Kidney (tissue), 22 donors: ENCODE measurements at places on chromosomes 3 and 15.
A peak's percentile ranks its signal among the peaks of the same experiment; 100 is the strongest.

- DNase-seq, result peak; percentile 43
Measured at GRCh38 chr3:71228156-71228866, 355.2 kb downstream of the FOXP1 start.

DNA sequence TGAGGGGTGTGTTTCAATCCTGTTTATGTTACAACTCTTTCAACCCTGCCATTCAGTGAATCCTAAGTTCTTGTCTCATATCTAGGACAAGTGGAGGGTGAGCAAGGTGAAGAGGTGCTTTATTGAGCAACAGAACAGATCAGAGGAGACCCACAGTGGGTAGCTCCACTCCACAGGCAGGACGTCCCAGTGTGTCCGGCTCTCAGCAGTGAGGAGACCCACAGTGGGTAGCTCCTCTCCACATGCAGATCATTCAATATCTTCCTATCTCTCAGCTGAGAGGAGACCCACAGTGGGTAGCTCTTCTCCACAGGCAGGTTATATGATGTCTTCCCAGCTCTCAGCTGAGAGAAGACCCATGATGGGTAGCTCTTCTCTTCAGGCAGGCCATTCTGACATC is 556.7 kb downstream of the SI start:
- no peak for DNase-seq

- DNase-seq, result no peak
Measured at GRCh38 chr15:58164926-58165325, 26.7 kb downstream of the AQP9 start.

DNA sequence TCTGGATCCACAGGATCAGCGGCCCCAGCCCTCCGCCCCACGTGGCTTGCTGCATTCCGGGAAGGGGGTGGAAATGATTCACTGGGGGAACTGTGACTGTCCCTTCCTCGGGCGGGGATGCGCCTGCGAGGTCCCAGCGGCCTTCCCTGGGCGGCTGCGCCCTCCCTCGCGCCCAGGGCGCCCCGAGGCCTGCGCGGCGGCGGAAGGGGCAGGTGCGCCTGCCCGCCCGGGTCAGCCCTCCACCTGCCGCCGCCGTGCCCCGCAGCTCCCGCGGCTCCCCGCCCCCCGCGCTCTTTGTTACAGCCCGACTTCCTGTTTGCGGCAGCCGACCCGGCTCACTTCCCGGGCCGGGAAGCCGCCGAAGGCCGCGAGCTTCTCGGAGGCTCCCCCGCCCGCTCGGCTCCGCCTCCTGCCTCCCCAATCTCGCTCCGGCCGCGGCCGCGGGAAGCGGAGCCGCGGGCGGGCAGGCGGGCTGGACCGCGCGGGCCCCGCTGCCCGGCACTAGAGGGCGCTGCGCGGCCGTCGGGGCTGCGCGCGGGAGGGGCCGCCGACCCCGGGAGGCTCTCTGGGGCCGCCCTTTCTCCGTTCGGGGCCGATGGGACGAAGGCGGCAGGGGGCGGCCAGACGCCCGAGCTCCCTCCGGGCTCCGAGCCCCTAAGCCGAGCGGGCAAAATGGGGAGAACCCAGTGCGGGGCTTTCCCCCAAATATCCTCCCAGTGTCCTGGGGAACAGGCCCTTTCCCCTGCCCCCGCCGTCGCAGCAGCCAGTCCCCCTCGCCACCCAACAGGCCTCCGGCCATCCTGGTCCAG is 11.5 kb upstream of the CHAC1 start:
- DNase-seq, result peak; percentile 93

- DNase-seq, result no peak
Measured at GRCh38 chr3:153061938-153062528, 100.0 kb upstream of the RAP2B start.

DNA sequence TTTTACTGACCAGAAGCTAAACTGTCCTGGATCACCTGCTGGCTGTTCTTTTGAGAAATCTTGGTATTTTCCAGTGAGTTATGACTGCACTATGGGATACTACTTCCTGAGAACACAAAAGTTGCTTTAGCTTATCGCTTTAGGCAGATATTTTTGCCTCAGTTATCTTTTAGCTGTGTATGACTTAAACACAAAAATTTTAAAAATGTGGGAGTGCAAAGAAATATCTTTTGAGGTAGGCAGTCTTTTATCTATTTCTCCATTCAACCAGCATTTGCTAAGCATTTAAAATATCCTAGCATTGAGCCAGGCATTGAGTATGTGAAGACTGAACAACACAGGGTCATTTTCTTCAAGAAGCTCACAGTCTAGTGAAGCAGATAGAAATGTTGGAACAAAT is 981.9 kb downstream of the FHIT start:
- DNase-seq, result no peak

GRCh38 chr3:158101335-158102241 is 4.6 kb downstream of the SHOX2 start:
- no peak for DNase-seq

DNA sequence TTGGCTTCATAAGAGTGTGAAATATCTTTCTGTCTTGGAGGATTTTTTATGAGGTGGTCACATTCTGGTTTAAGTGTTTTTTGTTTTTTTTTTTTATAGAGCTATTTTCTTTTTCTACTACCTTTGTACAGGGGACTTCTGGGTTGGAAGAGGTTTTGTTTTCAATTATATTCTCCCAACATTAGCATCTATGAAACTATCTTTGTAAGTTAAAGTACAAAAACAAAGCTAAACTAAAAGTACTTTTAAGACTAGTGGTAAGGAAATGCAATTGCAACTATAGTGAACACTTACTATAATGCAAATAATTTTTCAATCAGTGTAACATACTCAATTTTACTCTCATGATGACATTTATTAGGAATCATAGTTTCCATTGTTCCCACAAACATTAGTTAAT is 688.2 kb downstream of the SI start:
- no peak for DNase-seq

GRCh38 chr3:107661447-107662123 is 138.8 kb downstream of the BBX start:
- DNase-seq, result no peak

DNA sequence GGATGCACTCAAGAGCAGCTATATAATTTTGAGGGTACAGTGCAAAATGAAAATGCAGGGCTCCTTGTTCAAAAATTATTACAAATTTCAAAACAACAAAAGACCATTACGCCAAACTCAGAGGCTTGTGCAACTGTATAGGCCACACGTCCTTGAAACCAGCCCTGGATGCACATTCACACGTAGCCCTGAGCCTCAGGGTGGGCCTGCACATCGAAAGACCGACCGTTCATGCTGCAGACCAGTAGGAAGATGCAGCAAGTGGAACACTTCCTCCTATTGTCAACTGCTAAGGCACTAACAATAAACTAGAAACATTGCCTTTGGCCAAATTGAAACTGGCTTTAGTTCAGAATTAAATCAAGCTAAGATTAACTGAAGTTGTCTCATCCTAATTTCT is 174.7 kb downstream of the SHOX2 start:
- DNase-seq, result no peak

DNA sequence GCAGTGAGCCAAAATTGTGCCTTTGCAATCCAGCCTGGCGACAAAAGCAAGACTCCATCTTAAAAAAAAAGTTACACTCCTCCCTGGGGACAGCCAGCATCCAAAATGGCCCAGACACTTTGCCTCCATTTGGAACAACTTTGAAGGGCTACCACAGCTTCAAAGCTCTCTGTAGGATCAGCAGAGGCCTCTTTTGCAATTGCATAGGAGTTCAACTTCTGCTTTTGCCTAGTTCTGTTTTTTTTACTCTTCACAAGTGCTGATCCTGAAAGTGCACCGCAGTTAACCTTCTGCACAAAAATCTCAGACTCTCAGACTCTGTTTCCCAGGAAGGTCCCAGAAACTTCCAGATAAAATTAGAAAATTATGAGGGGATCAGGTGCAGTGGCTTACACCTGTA is 25.2 kb upstream of the SLC4A7 start:
- no peak for DNase-seq

- no peak for DNase-seq
Measured at GRCh38 chr3:24640330-24640877, 145.8 kb upstream of the THRB start.

DNA sequence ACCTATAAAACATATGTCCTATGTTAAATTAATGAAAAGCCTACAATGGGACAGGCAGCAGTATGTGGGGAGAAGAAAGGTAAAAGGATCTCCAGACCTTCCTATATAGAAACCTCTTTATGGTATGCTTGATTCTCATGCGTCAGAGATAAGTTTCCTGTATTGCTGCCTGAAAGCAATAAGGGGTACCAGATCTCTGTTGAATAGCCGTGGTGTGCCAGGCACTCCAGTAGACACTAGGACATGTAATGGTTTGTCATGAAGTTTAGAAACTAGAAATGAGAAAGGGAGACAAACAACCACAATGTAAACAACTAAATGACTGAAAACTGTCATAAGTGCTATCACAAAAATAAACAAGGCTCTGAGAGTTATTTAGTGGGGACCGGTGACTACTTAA is 168.1 kb downstream of the EFHB start:
- DNase-seq, result no peak

GRCh38 chr15:95653361-95653805 is 677.1 kb upstream of the NR2F2 start:
- DNase-seq, result no peak

DNA sequence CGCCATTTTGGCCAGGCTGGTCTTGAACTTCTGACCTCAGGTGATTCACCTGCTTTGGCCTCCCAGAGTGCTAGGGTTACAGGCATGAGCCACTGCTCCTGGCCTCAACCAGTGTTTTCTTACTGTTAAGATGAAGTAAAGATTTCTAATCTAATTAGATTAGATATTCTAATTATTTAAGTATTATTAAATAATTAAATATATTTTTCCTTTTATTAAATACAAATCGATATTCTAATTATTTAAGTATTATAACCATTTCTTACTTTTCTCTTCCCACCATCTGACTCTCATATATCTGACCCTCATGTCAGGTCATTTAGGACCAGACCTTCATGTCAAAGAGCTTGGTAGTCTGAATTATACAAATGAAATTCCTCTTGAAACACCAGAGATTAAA is 1291.9 kb upstream of the EPHA6 start:
- no peak for DNase-seq

DNA sequence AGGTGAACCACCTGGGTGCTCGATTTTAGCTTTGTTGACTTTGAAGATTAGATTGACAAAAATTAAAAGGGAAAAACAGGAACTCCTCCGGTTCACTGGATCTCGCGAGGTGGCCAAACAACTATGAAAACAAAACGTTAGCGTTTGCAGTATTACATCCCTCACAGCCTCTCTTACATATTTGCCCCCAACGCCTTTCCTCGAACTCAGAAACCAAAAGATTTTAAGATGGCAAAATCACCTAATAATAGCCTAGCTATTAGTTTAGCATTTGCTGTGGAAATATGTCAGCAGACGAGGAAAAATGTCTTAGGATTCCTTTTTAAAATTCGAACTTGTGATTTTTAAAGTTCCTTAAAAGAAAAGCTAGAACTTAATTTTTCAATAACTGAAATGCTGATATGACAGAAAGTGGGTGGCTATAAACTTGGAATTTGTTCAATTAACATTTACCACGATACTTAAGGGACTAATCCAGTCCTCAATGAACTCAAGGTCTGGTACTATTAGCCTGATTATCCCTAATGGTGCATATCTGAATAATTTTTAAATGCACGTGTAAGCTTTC is 491 bp upstream of the SENP7 start:
- DNase-seq, result no peak

GRCh38 chr3:77563012-77563411 is 523.1 kb downstream of the ROBO2 start:
- no peak for DNase-seq

DNA sequence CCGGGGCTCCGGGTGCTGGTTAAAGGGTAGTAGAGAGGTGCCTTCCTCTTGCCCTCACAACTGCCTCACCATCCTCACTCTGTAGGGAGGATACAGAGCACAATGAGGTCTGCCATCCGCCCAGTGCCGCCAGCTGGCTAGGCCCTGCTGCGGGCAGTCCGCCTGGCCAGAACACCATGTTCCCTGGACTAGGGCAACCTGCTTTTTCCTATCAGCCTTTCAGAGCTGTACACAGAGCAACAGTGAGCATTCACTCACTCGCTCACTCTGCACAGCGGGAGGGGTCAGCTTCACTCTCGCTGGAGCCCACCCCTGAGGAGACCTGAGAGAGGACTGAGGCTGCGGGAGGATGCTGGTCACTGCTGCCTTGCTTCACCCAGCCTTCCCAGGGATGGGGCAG is 218.7 kb upstream of the CHRNA7 start:
- no peak for DNase-seq

GRCh38 chr3:174776636-174777035 is 82.5 kb upstream of the NAALADL2 start:
- DNase-seq, result no peak

GRCh38 chr15:71331173-71331572 is 215.9 kb downstream of the THSD4 start:
- no peak for DNase-seq

DNA sequence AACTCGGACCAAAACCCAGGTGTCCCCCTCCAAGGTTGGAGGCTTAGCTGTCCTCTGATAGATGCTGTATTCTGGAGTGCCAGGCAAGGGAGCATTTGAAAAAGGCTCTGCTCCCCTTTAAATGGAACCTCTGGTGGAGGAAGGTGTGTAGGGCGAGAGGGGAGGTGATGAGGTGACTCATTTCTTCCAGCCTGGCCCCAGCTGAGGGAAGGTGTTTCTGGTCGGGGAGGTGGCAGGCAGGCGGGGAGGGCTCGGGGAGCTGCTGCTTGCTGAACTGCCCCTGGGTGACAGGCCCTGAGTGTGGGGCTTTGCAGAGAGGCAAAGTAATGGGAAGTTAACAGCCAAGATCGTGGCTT is 18.8 kb downstream of the PSTPIP1 start:
- no peak for DNase-seq

DNA sequence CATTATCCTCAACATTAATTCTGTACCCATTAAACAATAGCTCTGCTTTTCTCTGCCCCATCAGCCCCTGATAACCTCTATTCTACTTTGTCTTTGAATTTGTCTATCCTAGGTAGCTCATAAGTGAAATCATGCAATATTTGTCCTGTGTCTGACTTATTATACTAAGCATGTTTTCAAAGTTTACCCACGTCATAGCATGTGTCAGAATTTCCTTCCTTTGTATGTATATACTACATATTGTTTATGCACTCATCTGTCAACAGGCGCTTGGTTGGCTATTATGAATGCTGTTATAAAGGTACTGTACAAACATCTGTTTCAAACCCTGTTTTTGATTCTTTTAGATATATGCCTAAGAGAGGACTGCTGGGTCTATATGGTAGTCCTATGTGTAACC is 18.2 kb downstream of the CSNK1G1 start:
- no peak for DNase-seq

- no peak for DNase-seq
Measured at GRCh38 chr3:161050935-161051334, 54.2 kb downstream of the B3GALNT1 start.

GRCh38 chr3:23052208-23052607 is 150.9 kb upstream of the UBE2E2 start:
- DNase-seq, result no peak

GRCh38 chr3:82505079-82505756 is 743.8 kb upstream of the GBE1 start:
- no peak for DNase-seq

GRCh38 chr3:61186030-61186429 is 65.2 kb downstream of the FHIT start:
- DNase-seq, result peak; percentile 31

DNA sequence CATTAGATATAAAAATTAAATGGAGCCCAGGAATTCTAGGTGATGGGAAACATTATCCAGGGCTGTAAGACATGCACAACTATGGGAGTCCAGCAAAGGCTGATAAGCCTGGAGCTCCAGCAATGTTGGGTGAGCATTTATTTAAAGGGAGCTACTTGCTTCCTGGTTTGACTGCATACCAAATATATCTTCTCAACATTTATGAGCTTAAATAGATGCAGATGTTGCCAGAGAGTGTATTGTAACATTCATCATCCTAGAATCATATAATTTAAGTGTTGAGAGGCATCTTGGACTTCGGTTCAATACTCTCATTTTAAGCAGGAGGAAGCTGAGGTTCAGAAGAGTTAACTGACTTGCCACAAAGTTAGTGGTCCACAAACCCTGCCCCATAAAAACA is 12.2 kb upstream of the POLR2M start:
- no peak for DNase-seq
